ENCODE measurements at places on chromosomes 2 and 18.
A peak's percentile ranks its signal among the peaks of the same experiment; 100 is the strongest.

GRCh38 chr18:36901277-36901701 lies 72.4 kb downstream of the KIAA1328 start:
- DNase-seq: no peak

GRCh38 chr18:23814991-23815614 lies 125.8 kb downstream of the LAMA3 start:
- DNase-seq: no peak

GRCh38 chr2:65076345-65076710 lies 20.1 kb downstream of the CEP68 start:
- no peak for DNase-seq

- DNase-seq: no peak
Measured at GRCh38 chr2:36982467-36982866, 16.1 kb upstream of the STRN start.

GRCh38 chr18:74937291-74937690 lies 271.6 kb downstream of the PTGR3 start:
- DNase-seq: no peak

GRCh38 chr18:23723121-23723520 lies 33.9 kb downstream of the LAMA3 start:
- no peak for DNase-seq

DNA sequence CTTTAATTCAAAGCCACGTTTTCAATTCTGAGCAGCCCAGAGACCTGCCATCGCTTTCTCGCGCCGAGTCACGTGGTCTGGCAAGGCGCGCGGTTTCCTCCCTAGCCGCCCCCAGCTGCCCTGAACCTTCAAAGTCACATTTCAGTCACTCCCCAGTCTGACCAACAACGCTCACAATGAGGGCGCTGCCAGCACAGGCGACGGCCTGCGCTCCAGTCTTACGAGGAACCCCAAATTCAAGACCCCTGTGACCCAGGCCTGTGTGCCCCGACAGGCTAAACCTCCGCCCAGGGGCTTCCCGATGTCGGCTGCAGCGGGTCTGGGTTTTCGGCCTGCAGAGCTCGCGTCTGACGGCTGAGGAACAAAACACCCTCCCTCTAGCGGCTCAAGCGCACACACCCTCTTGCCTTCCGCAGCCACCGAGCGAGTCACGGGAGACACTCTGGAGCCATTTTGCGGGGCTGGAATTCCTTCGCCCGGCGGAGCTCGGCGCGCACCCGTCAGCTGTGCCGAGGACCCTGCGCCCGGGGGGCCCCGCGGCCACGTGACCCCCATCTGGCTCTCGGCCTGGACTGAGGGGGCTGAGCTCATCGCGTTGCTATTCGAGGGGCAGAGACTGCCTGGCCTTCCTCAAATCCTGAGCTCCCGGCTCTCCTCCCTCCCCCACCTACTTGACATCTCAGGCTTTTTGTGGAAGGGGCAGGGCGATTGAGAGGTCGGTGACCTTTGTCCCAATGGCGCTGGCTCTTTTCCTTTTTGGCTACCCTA lies 69.9 kb upstream of the ITGB6 start:
- DNase-seq: peak; percentile 93

- peak; percentile 92 for DNase-seq
Measured at GRCh38 chr2:112259509-112260294, 4.9 kb upstream of the ZC3H8 start.

DNA sequence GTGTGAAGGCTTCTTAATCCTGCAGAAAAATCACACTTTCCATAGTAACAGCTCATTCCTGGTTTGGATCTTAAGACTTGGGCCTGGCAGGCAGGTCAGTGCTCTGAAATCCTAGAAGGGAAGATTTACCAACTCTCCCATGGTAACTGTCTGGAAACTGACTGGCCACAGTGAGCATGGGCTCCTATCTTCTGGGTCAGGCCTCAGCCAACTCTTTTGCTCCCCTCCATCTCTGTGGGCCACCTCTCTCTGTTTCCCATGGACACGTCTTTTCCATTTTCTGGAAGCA lies 86.7 kb downstream of the ACAA2 start:
- DNase-seq: no peak

DNA sequence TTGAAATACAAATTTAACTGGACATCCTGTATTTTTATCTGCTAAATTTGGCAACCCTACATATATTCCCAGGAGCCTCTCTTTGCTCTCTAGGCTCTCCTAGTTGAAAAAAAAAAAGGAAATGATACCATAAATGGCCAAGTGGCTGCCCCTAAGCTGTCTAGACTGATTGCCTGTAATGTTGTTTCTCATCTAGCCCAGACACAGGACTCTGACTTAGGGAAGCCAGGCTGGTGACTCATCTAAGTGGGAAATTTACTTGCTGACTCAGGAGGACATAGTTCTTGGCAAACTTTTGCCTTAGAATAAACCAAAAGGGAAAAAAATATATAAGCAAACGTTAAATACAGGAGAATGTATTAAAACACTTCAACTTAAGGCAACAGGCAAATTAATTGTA lies 14.6 kb upstream of the ITGAV start:
- DNase-seq: no peak

DNA sequence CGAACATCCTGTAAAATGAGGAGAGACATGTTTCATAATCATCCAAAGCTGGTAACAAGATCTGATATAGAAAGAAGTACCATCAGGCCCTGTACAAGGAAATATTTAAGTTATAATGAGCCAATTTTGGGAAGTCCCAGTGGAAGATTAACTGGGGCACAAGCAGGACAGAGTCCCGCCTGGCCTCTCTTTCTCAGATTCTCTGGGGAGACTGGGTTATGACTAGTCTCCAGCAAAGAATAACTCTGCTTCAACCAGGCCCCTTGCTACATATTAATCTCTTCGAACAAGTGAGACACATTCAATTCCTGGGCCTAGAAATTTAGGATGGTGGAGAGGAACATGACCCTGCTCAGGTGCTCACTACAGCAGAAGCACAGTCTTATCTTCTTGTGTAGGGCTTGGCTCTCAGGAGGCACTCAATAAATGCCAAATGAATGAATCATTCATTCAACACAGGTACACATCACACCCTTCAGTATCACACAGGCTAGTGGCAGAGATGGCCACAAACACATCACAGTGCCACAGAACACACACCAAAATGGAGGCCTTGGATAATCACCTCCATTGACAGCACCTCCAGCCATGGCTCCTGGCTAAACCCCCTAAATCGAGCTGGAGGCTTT lies 46.4 kb upstream of the RNF152 start:
- no peak for DNase-seq

DNA sequence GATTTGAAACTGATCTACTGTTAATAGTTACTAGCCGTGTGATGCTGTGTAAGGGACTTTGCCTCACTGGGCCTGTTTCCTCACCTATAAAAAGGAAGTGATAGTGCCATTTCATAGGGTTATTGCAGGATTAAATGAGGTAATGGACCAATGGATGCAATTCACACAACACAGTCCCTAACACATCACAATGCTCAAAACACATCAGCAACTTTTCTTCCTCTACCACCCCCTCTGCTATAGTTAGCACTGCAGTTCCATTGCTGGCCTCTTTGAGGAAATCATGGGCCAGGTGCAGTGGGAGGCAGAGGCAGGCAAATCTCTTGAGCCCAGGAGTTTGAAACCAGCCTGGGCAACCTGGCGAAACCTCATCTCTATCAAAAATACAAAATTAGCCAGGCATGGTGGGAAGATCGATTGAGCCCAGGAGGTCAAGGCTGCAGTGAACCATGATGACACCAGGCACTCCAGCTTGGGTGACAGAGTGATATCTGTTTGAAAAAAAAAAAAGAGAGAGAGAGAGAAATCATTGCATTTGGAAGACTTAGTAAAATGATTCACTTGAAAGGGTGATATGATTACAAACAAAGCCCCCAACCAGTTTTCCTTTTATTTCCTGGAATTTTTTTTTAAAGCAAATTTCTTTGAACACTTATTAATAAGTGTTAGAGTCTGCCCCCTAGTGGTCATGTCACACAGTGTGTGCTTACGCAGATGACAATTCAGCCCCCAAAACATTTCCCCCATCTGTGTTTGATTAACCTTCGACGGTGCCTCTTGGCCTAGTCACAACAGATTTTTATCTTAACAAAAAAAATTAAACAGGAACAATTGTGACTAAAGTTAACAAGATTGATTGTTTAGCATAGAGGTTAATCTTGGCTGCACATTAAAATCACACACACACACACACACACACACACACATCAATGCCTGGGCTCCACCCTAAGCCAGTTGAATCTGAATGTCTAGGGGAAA lies 88.6 kb upstream of the BCL11A start:
- DNase-seq: no peak

DNA sequence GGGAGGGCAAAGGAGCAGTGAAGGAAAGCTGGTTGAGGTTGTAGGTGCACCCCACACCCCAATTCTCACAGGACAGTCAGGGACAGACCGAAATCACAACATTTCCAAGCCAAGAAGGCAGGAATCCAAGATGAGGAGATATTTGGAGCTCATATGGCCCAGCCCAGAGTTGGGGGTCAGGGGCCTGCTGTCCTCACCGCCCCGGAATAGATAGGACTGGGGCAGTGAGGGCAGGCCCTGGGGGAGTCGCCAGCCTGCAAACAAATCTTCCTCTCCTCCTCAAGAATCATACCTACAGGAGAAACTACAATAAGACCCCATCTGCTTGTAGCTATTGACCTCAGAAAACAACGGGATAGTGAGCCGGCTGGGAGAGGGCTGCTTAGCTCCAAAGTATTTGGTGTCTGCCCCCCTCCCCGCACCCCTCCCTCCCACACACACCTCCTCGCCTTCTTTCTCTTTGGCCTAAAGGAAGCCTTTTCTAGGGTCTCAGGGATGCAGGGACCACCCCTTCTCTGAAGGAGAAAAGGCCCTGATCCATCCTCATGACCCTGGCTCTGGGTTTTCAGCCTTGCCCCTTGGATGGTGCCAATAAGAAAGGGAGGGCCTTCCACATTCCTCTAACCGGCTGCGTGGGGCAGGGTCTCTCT lies 3.8 kb downstream of the EN1 start:
- peak; percentile 29 for DNase-seq

- DNase-seq: peak; percentile 66
Measured at GRCh38 chr2:240932001-240932723, 26.0 kb downstream of the CROCC2 start.

GRCh38 chr2:240922245-240922981 lies 16.3 kb downstream of the CROCC2 start:
- DNase-seq: peak; percentile 47

DNA sequence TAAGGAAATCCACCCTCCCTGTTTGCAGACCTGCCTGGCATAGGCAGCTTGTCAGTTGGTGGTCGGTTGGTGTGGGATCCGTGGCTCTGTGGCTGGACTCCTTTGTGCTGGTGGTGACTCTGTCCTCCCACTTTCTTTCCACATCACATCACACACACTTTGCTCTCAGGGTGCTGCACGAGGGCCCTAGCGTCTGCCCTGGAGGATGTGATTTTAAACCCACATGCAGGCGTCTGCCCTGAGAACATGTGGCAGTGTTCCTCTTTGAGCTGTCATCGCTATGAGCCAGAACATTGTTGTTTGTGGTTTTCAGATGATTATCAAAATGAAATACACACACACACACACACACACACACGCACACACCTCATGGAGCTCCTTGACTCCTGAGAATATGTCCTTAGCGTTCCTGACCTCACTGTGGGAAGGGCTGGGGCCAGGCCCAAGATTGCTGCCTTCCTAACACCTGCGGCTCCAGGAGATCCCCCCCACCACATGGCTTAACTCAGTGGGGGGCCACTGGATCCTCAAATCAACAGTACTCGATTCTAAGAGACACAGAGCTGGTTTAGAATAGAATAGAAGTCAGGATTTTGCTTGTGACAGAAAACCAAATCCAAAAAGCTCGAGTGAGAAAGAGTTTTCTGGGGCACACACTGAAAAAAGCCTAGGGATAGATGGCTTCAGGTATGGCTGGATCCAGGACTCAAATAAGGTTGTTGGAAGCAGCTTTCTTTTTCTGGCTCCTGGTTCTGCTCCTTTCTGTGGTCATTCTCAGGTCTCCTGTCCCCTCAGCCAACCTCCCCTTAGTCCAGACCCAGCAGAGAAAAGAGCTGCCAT lies 54.8 kb downstream of the RTP5 start:
- peak; percentile 36 for DNase-seq

All from spleen (tissue), 13 donors.